ENCODE measurements at places on chromosomes 6 and 20. TPM values are rescaled to one million over a fixed set of nuclear protein-coding genes. Genes with fewer than 3 reads are reported as not detected.

Gene GABRR1
- not detected for total RNA-seq

Gene TTK
- 17.1 TPM for total RNA-seq

Gene FAM50B
- total RNA-seq: 17.2 TPM

Gene NKX2-4
- not detected for total RNA-seq

Gene COL9A3
- 0.19 TPM for total RNA-seq

Gene KCNK16
- total RNA-seq: not detected

Gene DEFB125
- not detected for total RNA-seq

Gene ADISSP
- total RNA-seq: 20.8 TPM

Gene LINC00237
- total RNA-seq: not detected

Gene MCHR2
- total RNA-seq: not detected

Gene SPATA25
- total RNA-seq: 0.75 TPM

Gene B3GALT4
- total RNA-seq: 2.1 TPM

Gene TP53TG5
- not detected for total RNA-seq

Gene SAPCD1
- 1.3 TPM for total RNA-seq

Gene ALDH5A1
- 0.27 TPM for total RNA-seq

Data from endothelial cell of coronary artery (primary cell).